Stimulated activated CD8-positive, alpha-beta memory T cell treated with anti-CD3 and anti-CD28 coated beads, Interleukin-7, amount 100 ng/mL, for 1 hour (primary cell): ENCODE measurements at places on chromosomes 2 and 18.

- DNase-seq, result no peak
Observed at GRCh38 chr18:23135550-23136325, 453 bp downstream of the CABLES1 start.

DNA sequence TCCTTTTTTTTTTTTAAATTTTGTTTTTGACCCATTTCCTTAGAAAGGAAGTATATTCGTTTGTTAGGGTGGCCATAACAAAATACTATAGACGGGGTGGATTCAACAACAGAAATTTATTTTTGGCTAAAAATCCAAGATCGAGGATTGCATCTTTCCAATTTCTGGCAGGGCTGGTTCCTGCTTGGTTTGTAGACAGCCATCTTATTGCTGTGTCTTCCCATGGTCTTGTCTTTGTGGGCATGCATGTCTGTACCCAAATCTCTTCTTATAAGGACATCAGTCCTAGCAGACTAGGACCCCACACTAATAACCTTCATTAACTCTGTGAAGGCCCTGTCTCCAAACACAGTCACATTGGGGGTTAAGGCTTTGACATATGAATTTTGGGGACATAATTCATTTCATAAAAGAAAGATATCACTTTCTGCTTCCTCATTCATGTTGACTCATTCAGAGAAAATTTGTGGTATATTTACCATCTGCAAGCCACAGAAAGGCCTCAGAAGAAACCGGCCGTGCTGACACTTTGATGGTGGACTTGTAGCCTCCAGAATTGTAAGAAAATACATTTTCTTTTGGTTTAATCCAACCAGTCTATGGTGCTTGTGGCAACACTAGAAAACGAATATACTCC lies 262.1 kb downstream of the LPIN1 start:
- no peak for DNase-seq

- no peak for DNase-seq
Observed at GRCh38 chr2:10814142-10814541, 1.6 kb upstream of the PDIA6 start.

DNA sequence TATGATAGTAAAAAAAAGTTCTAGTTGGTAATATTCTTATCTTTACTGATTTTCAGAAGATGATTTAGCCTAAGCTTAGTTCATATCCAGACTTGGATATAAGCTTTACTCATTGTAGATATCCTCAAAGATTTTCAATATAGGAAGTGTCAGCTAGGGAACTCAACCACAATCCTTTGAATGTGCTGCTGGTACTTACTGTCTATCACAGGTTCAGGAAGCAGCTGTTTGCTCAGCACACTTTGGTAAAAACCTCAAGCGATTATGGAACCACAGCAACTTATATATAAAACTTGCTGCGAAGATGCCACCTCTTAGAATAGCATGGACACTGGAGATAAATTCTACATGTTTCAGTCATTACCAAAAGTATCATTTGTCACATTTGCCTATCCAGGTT lies 60.1 kb upstream of the TNFRSF11A start:
- DNase-seq, result no peak

DNA sequence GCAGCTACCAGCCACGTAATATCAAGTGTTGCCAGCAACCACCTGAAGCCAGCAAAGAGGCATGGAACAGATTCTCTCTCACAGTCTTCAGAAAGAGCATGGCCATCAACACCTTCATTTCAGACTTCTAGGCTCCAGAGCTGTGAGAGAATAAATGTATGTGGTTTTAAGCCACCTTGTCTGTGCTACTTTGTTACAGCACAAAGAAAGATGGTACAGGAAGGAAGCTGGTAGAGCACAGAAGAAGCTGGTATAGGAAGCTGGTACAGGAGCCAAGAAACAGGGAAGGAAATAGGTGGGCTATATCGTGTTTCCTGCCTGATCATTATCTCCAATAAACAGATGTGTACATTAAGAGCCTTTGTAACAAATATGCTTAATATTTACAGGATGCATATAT lies 217.4 kb downstream of the DPP10 start:
- no peak for DNase-seq

DNA sequence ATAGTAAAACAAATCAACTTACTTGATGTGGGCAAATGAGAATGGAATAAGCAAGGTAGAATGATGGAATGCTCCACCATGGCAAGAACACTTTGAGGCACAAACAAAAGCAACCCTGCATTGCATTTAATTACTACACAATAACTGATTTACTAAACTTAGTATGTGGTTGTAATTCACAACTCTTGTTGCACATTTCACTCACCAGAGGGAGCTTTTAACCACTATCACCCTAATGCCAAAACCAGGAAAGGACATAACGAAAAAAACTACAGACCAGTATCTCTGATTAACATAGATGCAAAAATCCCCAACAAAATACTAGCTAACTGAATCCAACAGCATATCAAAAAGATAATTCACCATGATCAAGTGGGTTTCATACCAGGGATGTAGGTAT lies 659.8 kb downstream of the CPS1 start:
- no peak for DNase-seq

DNA sequence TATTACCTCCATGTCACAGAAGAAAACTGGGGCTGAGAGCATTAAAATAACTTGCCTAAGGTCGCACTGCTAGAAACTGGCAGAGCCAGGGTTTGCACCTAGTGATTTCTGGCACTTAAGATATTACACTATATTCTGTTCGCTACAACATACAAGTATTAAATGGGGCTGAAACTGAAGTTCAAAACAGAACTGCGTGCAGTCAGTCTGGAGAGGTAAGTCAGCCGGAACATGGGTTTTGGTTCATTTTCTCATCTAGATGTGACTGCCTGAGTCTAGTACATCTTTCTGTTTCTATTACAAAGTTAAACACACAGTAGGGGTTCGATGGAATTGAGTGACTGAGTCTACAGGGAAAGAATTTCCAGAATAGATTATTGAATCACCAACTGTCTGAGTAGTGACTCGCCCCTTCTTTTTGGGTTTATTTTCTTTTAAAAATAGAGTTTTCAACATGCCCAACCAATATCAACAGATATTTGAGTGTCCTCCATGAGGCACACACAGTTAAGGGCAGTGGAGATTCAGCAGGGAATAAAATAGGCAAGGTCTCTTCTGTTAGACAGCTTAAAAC lies 150.8 kb downstream of the RNF152 start:
- no peak for DNase-seq

DNA sequence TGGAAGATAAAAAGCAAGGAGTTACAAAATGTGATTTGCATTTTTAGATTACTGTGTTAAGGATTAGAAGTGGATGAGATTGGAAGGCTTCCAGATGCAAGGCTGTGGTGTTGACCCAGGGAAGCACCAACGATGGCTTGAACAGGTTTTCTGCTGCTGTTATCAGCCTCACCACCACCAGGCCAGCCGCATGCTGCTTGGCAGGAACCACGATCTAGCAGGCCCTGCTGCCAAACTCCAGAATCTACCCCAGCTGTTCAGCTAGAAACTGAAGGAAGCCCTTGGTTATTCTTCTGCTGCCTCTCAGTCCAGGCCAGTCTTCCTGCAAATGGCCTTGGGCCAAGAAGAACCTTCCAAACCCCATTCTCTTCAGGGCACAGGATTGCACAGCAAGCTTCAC lies 133.9 kb downstream of the MTCL1 start:
- DNase-seq, result no peak

- no peak for DNase-seq
Observed at GRCh38 chr2:1656326-1656960, 87.9 kb downstream of the PXDN start.

DNA sequence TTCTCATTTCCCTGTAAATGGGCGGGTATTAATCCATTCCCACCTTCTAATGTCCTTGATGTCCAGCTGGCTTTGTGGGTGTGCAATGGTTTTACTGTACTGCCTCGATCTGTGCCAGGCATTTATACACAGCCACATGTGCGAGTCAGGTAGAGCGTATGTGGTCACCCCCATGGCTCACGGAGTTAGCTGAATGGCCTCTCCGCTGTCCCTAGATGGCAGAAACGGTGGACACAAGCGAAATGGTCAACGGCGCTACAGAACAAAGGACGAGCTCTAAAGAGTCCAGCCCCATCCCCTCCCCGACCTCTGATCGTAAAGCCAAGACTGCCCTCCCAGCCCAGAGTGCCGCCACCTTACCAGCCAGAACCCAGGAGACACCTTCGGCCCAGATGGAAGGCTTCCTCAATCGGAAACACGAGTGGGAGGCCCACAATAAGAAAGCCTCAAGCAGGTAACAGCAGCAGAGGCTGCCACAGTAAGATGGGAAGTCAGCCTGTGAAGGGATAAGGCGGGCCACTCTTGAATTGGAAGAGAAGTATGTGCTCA lies 59.1 kb upstream of the EML6 start:
- DNase-seq, result no peak

DNA sequence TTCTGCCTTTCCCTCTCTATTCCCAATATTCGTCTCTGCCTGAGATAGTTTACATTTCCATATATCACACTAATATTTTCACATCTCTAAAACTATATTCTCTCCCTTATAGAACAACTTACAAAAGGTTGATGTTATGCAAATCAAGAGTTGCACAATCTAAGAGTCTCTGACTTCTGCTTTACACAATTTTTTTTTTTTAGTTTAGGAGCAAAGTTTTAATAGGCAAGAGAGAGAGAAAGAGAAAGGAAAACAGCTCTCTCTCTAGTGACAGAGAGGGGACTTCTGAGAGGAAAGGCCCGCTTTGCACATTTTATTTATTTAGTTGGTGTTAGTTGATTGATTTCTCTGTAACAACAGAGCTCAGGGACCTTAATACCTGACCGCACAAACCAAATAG lies 380.2 kb downstream of the TXNL1 start:
- no peak for DNase-seq

DNA sequence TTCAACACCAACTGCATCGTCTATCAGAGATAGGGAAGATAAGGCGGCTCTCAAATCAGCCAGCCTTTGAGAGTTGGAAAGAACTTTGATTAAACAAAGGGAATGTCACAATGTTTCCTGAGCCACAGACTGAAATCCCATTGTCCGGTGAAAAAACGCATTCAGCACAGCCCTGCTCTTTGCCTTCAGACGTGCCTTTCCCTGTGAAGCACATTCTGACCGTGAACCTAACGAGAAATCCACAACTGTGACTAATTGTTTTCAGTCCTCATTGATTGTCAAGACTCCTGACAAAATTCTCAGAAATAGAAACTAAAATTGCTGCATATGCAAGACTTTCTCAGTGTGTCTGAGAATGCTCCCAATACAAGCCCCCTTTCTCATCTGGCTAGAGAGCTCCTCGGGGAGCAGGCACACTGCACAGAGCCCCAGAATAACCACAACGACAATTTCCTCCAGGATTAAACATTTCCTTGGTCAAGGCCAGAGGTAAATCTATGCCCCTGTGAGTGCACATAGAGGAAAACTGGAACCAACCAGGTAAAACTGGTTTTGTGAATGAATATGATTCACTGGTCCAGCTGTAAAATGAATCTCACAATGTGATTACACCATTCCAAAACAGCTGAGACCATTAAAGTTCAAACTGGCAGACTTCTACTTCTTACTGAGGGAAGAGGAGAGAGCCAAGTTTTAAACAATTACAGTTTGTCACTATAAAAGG lies 561.9 kb upstream of the ID2 start:
- no peak for DNase-seq

- DNase-seq, result no peak
Observed at GRCh38 chr2:225668606-225669266, 269.2 kb downstream of the NYAP2 start.

- peak; percentile 47 for DNase-seq
Observed at GRCh38 chr2:74919827-74920226, 38.6 kb upstream of the POLE4 start.

GRCh38 chr2:144771348-144771747 lies 251.4 kb upstream of the ZEB2 start:
- DNase-seq, result no peak

DNA sequence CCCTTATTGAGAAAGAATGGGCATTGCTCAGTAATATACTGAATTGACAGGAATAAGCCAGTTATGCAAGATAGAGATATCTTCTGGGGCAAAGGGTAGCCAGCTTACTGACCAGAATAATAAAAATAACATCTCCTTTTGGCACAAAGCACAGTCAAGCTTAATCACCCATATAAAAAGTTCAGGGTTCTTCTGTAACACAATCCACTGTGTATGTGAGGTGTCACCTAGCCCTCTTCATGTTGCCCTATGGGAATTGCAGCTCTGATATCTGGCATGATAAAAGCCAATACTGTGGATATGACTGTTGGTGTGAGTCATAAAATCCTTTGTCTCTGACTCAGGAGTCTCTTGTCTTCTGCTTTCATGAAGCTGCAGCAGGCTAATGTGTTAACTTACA lies 90.8 kb downstream of the DSEL start:
- DNase-seq, result no peak

GRCh38 chr2:111711270-111711669 lies 172.7 kb downstream of the ANAPC1 start:
- DNase-seq, result no peak

GRCh38 chr18:13374096-13374467 lies 155.5 kb downstream of the LDLRAD4 start:
- no peak for DNase-seq

DNA sequence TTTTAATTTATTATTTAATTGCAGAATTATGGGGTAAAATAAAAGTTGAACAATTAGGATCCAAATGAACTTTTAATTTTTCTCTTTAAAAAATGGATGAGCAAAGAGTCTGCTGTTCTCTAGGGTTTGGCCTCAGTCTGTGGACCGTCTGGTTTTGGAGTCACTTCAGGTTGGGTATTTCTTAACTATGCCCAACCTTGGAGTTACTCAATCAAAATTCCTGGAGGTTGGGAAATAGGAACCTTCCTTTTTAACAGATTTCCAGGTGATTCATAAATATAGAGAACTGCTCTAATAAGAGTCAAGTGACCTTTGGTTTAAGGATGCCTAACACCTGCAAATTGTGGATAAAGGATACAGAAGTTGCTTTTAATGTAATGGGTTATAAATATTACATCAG lies 241.5 kb upstream of the GCFC2 start:
- DNase-seq, result no peak

- DNase-seq, result no peak
Observed at GRCh38 chr2:71789556-71790204, 336.3 kb downstream of the DYSF start.

DNA sequence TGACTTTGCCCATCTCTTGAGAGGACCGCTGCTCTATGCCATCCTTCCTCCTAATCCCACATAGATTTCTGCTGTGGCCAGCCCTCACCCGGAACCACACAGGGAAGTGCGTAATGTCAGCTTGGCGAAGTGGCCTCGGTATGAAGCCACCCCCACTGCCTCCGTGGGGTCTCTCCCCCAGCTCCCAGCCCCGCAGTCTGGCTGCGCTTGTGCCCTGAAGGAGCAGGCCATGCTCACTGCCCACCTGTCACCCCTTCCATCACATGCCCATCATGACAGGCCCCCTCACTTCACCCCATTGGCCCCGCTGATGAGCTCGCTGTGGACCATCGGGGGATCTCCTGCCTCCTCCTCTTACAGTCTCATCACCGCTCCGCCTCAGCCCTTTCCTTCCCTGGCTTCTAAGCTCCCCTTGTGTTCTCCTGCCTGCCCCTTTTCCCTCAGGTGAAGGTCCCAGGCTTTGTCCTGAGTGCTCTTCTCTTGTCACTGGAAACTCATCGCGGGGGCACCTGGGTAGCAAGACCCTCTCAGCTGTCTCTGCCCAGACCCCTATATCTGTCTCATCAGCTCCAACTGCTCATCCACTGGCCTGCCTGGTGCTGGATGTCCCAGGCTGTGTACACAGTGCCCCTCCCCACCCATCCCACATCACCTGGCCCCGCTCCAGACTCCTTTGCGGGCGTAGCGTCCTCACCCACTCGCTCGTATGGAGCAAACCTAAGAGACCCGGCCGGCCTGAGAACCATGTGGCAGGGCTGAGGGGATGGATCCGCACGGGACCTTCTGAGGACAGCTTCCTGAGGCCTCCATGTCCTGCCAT lies 81.7 kb downstream of the GLI2 start:
- DNase-seq, result no peak

- no peak for DNase-seq
Observed at GRCh38 chr18:57331718-57332117, 20.6 kb upstream of the ST8SIA3 start.

- no peak for DNase-seq
Observed at GRCh38 chr2:235106874-235107639, 155.2 kb downstream of the SH3BP4 start.
